AG20443 (cell line): ENCODE measurements at places on chromosomes 12 and 14.

GRCh38 chr12:55058776-55059175 is 39.0 kb downstream of the NEUROD4 start:
- DNase-seq = no peak

- peak; percentile 64 for DNase-seq
Observed at GRCh38 chr12:76820888-76821482, 57.1 kb downstream of the ZDHHC17 start.

GRCh38 chr12:2169940-2170339 is 117.2 kb downstream of the CACNA1C start:
- DNase-seq = peak; percentile 55

- no peak for DNase-seq
Observed at GRCh38 chr12:84034871-84035270, 877.7 kb downstream of the SLC6A15 start.

GRCh38 chr12:69059465-69060457 is 126.8 kb upstream of the CPM start:
- peak; percentile 52 for DNase-seq

GRCh38 chr14:24630872-24631477 is 3.0 kb downstream of the GZMB start:
- peak; percentile 41 for DNase-seq

GRCh38 chr14:59484639-59485175 is 390 bp downstream of the JKAMP start:
- no peak for DNase-seq

DNA sequence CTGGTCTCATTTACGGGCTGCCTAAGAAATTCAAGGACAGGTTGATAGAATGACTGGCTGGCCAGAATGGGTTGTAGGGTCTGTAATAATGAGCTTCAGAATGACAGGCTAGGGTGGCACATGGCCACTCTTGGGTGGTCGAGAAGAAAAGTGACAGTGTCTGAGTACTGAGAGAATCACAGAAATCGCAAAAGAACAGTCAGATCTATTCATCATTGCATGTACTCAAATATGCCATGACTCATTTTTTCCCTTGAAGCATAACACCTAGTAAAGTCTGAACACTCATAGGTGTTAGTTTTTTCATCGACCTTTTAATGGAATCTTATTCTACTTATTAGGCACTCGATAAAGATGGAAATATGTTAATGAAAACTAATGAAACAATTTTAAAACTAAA is 37.8 kb upstream of the SEL1L start:
- no peak for DNase-seq

DNA sequence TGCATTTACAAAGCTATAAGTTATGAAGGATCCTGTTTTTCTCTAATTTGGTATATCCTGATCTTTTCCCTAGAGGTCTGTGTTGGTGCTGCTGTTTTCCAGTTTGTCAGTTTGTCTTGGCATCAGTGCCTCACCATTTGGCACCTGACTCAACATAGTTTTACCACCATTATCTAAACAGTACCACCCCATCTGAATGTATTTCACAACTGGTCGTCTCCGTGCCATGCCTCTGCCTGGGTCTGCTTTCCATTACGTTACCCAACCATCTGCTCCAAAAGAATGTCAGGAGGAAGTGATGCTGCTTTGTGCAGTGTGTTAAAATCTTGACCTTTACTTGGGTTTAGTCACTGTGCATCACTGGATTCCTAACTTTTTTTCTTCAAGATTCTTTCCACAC is 129.3 kb upstream of the RASSF8 start:
- peak; percentile 89 for DNase-seq

DNA sequence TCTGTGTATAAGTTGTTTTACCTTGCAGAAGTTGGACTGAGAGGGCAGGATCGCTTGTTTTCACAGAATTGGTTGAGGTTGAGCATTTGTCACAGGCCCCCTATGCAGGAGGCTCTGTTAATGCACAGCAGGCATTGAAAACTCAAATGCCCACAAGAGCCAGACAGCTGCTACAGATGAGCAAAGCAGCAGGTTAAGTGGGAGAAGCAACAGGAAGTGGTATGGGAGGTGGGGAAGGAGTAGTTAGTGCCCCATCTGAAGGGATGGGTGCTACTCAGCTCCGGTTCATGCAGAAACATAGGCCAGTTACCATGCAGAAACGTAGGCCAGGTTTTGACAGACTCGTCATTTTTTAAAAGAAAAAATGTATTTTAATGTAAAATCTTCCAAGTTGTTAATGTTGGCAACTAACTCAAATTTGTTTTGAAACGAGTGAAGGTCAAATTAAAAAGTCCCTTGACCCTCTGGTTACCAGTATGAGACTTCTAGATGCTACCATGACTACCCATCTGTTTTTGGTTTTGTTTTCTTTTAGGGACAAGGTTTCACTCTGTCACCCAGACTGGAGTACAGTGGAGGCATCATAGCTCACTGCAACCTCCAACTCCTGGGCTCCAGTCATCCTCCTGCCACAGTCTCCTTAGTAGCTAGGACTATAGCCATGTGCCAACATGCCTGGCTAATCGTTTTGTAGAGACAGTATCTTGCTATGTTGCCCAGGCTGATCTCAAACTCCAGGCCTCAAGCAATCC is 84.7 kb upstream of the FRMD6 start:
- no peak for DNase-seq

- DNase-seq = no peak
Observed at GRCh38 chr12:65798918-65799317, 25.4 kb upstream of the HMGA2 start.

DNA sequence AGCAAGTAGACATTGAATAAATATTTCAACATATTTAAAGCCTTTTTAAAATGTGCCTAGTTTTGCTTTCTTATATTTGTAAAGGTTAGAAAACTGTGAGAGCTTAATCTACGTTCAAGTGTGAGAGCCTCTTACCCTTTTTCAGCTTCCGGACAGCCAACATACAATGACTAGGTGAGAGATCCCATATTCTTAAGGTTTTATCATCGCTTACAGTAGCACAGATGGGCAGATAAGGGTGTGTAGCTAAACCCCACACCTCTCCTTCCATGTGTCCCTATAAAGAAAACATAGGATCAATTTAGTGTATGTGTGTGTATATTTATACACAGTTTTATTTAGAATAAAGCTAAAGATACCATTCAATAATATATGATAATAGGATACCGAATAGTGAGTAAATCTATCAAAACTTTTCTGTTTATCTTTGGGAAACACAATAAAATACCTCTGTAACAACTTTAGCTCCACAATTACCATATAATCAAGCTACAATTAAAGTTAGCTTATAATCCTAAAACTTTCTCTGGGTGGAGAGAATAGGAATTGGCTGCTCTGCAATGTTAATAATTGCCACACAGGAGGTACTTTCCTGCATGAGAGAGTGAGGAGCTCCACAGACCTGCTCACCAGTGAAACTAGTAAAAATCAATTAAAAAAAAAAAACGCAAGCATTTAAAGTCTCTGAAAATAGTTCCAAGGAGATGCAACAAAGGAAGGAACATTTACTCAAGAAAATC is 110.8 kb downstream of the EML5 start:
- no peak for DNase-seq

DNA sequence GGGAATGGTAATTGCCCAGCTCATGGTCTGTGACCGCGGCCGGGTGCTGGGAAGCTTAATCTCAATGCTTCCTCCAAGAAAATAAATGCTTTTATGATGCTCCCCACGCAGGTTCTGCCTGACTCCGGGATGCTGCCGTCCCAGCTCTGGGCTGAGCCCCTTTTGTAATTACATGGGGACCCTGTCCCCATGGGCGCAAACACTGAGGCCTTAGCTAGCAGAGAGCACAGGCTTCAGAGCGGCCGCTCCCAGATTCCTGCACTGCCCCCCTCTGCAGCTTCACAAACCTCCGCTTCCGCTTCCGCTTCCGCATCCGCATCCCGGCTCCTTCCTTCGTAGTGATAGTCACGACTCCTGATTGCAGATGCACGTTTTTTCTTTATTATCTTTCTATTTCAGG is 129.5 kb downstream of the KIF26A start:
- no peak for DNase-seq

- no peak for DNase-seq
Observed at GRCh38 chr14:93734086-93734822, 54.0 kb downstream of the PRIMA1 start.

DNA sequence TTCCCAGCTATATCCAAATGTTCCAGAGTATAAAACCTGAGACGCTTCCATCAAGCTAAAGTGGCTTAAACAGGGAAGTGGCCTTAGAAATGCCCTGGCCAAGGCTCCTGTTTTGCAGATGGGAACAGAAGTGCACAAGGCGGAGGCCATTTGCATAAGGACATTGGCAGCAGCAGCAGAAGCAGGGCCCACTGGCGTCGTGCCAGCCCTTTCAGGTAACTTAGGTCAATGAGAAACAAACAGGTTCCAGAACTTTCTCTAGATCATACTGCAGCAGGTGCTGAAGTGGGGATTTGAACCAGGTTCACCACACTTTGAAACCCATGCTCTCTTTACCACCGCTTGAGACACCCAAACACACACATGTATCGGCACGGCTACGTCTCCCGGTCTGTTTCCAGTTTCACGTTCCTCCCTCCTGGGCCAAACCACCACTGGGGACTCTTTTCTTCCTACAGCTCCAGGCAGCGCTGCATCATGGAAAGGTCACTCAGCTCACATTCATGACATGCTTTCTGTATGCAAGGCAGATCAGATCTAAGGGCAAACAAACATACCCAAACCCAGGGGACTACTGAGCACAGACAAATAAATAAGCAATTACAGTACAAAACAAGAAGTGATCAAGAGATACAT is 46.0 kb upstream of the PLEKHG6 start:
- DNase-seq = no peak

GRCh38 chr14:94770815-94771157 is 873 bp upstream of the GSC start:
- DNase-seq = no peak

GRCh38 chr14:68011406-68012028 is 191.9 kb downstream of the RAD51B start:
- DNase-seq = no peak

DNA sequence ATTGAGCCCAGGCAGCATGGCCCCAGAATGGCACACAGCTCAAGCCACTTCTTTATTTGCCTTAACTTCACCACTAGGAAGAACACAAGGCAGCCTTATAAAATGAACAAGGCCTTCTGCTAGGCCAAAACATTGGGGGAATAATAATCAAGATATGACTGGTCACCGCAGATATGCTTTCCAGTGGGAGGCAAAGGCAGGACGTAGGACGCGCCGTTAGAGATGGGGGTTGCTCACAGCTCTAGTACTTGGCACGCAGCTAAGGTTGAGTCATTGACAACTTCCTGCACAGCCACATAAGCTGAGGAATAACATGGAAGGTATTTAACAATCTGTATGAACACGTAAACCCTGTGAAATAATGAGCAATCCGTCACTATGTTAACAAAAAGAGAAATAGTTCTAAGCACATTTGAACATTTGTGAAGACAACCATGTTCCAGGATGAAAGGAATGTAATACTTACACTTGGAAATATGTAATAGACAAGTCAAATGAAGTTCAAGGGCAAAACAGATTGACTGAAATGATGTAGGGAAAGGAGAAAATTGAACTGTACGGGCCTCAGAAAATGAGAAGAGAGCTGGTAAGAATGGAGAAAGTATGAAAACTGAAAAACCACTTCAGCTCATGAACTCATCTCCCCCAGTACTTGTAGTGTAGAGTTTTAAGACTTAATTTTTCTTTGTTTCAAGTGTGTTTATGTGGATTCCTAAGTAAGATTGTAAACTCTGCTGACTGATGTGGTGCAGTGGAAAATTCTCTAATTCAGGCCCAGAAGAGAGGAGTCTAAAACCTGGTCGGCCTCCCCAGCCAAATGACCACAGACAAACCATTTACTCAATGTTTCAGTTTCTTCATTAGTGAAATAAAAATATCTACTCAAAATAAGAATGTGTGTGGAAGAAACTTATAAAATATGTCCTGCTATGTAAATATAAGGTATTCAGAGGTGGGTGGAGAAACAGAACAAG is 59.3 kb upstream of the CCDC91 start:
- DNase-seq = peak; percentile 43

GRCh38 chr14:72523424-72524294 is 370.2 kb downstream of the DPF3 start:
- no peak for DNase-seq

DNA sequence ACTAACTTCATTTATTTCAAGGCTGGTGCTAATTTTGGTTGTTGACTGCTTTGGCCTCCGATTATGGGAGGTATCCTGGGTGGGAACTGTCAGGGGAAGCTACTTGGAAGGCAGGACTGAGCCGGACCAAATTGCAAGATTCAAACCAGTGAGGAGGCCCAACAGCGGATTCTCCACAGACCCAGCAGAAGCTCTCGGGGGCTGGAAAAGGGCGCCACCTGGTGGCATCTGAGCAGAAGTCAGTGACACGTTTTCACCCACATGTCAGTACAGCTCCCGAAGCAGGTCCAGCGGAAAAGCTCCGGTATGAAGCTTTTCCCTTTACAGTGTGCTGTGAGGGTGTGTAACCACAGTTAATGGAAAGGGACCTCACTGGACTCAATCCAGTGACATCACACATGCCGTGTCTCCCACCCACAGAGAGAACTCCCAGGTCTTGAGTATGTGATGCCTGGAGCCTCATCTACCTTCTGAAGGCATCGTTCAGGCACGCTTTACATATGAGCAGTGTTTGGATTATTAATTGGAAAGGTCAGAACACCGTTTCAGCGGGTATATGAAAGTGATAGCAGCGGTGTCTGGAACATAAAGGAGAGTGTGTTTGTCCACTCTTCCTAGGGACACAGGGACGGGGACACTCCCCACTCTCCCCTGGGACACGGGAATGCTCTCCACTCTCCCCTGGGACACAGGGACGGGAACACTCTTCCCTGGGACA is 3.6 kb upstream of the P2RX2 start:
- peak; percentile 92 for DNase-seq

GRCh38 chr12:24231298-24231697 is 281.8 kb upstream of the SOX5 start:
- DNase-seq = no peak

DNA sequence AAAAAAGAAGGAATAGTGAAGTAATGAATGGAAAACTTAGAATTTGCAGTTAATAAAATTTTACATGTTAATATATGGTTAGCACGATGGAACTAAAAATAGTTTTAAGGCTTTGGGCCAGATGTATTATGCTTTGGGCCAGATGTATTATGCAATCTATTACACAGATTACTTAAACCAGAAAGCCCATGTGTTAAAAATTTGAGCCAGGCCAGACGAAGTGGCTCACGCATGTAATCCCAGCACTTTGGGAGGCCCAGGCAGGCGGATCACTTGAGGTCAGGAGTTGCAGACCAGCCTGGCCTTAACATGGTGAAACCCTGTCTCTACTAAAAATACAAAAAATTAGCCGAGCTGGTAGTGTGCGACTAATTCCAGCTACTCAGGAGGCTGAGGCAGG is 17.2 kb downstream of the IFT81 start:
- peak; percentile 66 for DNase-seq

- peak; percentile 95 for DNase-seq
Observed at GRCh38 chr12:2958432-2959191, 585 bp upstream of the TEAD4 start.

- no peak for DNase-seq
Observed at GRCh38 chr12:89389755-89390661, 37.7 kb upstream of the DUSP6 start.
